Adipocyte (in vitro differentiated cells): ENCODE measurements at places on chromosomes 1 and 21.

DNA sequence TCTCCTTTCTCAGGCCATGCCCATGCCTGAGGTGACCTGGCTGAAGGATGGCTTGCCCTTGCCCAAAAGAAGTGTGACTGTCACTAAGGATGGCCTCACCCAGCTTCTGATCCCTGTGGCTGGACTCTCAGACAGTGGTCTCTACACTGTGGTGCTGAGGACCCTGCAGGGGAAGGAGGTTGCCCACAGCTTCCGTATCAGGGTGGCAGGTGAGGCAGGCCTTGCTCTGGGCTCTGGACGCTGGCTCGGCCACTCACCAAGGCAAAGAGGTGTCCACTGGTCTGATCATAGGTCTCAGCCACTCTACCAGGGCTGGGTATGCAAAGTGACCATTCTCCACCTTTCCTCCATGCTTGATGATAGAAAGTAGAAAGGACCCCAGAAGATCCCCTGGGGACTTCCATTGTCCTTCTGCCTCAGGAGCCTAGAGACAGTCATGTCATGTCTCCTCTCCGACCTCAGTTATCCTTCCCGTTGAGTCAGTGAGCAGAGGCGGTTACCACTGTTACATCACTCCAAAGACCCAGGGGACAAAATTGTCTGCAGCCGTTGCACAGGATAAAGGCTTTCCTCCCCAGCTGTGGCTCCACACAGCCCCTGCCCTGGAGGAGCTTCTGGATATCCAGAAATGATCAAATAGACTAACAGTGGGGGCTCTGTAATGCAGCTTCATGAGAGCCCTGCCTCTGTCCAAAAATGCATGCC, 34.2 kb downstream of the IGFN1 start:
- no peak for DNase-seq

- no peak for DNase-seq
These were observed 98.3 kb upstream of the FGGY start for GRCh38 chr1:59198564-59198963.

DNA sequence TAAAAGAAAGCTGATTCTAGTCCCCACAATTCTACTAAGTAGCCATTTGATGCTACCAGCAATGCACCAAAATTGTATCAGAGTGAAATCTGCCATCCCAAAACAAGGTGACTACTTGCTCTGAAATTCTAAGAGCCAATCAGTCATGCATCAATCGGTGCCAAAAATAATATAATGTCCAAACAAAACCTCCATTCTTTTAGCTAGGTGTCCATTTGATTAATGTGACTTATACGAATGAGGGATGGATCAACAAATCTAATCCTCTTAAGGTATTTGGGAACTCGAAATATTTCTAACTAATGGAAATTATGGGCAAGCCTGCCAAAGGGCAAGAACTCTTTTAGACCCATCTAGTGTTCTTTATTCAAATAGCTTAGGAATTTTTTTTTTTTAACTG, 66.4 kb upstream of the NEK2 start:
- DNase-seq = no peak

GRCh38 chr1:226563666-226564065, 15.1 kb downstream of the STUM start:
- DNase-seq = no peak

DNA sequence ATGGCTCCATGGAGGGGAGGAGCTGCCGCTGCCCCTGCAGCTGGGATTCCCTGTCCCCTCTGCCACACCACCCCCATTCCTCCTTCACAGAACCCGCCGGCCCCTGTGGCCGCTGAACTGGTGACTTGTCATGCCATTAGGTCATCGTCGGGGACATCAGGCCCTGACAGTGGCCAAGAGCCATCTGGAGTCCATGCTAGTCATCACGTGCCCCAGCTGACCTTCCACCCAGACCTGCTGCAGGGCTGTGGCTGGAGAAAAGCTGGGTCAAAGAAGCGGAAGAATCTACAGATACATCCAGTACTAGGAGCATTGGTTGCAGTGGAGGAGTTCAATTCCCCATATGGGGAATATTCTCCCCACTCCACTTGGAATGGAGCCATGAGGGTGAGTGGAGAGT, 78.1 kb downstream of the KCNJ15 start:
- no peak for DNase-seq

- peak; percentile 92 for DNase-seq
These were observed 5.5 kb downstream of the TLR5 start for GRCh38 chr1:223137455-223138085.

GRCh38 chr1:32361674-32362473, 411 bp downstream of the FAM229A start:
- peak; percentile 60 for DNase-seq

GRCh38 chr1:181646710-181647109, 163.4 kb downstream of the CACNA1E start:
- DNase-seq = no peak

- DNase-seq = no peak
These were observed 35.9 kb upstream of the CCDC27 start for GRCh38 chr1:3716351-3716750.

GRCh38 chr1:113021430-113022085, 51.4 kb upstream of the LRIG2 start:
- peak; percentile 55 for DNase-seq

DNA sequence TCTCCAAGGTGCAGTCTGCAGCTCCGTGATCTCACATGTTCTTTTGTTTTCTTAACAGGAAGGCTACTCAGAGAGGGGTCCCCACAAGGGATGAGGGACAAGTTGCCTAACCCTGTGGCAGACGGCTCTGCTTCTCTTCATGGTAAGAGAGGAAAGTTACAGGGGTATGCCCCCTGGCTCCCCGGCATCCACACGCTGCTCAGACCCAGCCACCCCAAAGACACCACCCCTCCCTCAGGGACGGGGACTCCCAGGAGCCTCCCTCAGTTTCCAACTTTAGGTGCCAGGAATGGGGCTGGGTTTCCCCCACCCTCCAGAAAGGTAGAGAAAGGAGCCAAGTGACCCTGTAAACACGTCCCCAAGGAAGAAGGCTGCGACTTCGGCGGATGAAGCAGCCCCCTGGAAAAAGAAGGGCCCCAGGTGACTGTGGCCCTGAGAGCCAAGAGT, 19.7 kb downstream of the OPTC start:
- DNase-seq = no peak

DNA sequence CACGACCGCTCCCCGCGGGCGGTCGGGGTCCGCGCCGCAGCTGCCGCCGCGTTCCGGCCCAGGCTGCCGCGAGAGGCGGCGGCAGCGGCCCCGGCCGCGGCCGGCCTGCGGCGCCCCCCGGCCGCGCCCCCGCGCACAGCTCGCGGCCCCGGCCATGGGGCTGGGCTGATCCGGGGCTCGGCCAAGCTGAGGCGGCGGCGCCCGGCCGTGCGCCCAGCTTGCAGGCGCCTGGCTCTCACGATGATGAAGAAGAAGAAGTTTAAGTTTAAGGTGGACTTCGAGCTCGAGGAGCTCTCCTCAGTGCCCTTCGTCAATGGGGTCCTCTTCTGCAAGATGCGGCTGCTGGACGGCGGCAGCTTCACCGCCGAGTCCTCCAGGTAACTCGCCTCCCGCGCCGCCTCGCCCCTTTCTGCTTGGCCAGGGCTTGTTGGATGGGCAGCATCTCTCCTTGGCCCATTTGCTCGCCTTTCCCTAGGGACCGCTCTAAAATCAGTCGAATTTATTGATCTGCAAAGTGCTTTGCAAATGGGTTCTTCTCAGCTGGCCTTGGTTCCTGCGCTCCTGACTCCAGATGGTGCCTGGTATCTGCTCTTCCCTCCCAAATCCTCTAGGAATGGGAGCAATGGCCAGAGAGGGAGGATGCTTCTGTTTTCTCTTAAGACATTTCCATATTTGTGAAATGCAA, 431 bp downstream of the EEIG2 start:
- no peak for DNase-seq

GRCh38 chr1:101664726-101665125, 332.0 kb downstream of the OLFM3 start:
- no peak for DNase-seq

DNA sequence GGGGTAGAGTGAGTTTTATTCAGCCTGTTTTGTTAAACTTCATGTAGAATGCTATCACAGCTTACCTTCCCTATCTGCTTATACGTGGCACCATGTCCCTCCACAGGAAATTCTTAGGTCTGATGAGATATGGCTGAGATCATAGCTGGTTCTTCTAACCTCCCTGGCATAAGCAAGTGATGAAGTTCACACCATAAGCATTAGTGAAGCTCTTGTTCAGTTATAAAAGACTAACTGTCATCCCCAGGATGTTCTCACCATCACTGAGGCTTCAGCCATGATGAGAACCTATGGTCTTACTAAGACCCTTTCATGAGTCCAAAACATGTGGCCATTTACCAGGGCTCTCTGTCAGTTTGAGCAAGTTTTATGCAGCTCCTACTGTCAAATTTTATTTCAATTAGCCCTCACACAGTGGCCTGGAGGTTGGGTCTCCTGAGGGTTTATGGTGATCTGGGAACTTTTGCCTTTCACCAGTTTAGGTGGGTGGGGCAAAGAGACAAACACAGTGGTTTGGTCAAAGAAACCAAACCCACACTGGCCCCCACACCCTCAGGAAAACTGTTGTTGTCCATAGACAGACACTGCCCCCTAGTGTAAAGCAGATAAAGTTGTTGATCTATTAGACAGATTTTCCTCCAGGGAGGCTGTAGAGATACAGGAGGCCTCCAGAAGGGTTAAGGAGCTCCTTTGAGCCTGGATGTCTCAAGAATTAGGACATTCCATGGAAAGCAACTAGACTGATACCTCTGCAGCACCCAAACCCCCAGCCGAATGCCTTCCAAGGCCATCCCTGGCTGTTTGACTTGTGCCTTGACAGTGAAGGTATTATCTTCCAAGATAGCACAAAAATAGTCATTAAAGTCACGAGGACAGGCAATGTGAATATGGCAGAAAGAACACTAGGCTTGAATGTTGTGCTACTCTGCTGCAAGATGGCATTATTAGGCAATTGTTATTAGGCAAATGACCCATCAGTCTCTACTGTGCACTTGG, 5.0 kb downstream of the SLC22A15 start:
- peak; percentile 79 for DNase-seq

GRCh38 chr1:26164036-26164860, 4.5 kb downstream of the C1orf232 start:
- DNase-seq = peak; percentile 76

DNA sequence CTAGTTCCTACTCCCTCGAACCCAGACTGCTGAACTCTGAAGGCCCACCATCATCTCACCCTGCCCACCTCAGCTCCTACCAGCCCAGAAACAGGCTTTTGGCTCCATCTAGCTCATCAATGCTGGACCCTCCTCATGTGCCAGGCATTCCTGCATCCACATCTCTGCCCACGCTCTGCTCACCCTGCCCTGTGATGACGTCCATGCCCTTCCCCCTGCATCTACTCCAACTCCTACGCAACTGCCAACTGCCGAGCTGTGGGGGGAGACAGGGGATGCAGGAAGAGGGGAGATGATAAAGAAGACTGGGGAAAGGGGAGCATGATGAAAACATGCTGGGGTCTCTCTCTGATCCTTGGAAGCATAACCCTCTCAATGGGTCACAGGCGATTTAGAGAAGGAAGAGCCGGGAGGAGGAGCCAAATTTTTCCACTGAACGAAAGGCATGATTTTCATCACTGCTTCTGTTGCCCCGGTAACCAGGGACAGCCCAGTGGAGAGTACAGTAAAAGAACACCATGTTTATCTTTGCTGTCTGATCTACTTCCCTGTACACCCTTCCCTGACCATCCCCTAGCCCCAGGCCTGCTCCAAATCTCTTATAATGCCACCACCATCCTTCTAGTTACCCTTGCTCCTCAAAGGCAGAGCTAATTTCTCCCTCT, 44.3 kb downstream of the CD34 start:
- peak; percentile 45 for DNase-seq

DNA sequence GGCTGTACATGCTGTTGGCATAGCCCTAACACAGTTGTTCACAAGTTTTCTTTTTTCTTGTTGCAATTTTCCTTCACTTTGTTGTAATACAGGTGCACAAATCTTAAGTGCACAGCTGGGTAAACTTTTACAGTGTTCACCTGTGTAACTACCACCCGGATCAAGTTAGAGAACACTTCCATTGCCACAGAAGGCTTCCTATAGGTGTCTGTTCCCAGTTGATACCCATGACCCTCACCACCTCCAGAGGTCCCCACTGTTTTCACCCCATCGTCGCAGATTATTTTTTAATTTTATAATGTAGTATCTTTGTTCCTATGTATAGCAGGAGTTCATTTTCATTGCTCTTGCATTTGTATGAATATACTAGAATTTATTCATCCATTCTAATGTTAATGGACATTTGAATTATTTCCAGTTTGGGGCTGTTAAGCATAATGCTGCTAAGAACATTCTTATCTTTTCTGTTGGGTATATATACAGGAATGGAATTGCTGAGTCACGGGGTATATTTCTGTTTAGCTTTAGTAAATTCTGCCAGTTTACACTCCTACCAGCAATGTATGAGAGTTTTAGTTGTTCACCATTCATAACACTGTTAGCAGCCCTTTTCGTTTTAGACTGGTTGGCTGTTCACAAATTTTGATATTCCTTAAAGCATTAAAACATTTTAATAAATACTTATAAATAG, 16.4 kb downstream of the SPRTN start:
- DNase-seq = peak; percentile 56

GRCh38 chr1:218479436-218480115, 134.4 kb downstream of the TGFB2 start:
- peak; percentile 63 for DNase-seq

DNA sequence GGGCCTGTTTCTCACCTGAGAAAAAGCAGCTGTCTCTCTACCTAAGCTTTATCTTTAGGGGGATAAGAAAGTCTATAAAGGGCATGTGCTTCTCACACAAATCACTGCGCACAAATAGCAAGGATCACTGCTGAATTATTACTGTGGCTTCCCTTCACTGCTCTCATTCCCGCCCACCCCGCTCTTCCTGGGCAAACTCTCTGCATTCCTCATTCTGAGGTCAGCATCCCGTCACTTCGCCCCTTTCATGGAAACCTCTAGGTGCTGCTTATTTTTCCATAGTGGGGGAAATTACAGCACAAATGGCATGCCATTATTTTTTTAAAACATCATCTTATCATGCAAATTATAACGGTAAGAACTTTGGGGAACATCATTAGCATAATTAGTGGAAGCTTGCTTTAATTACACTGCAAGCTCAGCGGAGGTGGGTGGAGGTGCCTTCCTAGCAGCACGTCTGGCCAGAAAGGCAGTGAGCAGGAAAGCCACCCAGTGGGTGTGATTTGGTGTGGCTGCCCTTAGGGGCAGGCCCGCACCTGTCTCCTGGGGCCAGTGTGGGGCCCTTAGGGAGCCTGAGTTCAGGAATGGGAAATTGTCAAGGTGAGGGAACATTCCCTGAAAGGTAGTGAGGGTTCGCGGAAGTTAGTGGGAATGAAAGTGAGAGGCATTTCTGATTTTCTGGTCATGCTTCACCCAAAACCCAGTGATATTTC, 105.9 kb downstream of the LAMC2 start:
- peak; percentile 38 for DNase-seq

- no peak for DNase-seq
These were observed 37.2 kb downstream of the NUP210L start for GRCh38 chr1:154117642-154118041.

DNA sequence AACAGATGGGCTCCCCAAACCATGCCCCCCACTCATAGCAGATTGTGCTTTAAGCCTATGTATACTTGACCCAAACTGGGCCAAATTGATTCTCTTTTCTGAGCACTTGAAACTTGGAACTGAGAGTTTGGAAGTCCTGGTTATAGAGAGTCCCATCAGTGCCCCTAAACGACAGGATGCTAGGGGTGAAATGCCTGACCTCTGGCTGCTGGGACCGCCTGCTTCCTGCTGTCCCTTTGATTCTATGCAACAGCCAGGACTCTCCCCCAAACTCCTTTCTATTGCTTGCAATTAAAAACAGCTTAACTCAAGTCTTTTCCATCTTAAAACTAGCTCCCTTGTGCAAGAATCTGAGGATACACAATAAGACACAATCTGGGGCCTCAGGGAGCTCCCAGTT, 4.7 kb downstream of the C1orf210 start:
- DNase-seq = no peak
